ENCODE measurements at places on chromosomes 4 and X.

DNA sequence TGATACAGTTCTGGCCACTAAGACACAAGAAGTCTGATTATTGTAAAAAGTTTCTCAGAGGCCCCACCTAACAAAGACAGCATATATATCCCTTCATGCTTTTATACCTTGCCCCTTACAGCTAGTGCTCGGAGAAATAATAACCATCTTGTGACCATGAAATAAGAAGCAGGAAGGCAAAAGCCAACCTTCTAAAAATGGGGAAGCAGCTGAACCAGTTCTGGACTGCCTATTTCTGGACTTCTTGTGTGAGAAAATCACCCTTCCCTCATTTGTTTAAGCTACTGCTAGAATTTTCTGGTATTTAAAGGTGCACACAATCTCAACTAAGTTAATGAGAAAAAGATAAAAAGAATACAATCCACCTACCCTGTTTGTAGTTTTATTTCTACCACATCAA lies 87.5 kb downstream of the CNOT6L start:
- DNase-seq = no peak

DNA sequence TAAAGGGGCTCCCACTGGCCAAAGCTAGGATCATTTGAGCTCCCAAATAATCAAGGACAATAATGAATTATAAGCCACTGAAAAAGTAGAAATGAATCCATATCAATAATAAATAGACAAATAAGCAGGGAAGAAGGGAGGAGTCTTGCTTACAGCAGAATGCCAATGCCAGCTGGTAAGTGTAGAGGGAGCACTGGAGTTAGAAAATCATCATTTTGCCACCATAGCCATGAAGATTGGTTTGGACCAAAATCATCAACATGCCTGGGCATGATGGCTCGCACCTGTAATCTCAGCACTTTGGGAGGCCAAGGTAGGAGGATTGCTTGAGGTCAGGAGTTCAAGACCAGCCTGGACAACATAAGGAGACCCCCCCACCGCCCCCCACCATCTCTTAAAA lies 20.4 kb upstream of the SH3KBP1 start:
- DNase-seq = no peak

DNA sequence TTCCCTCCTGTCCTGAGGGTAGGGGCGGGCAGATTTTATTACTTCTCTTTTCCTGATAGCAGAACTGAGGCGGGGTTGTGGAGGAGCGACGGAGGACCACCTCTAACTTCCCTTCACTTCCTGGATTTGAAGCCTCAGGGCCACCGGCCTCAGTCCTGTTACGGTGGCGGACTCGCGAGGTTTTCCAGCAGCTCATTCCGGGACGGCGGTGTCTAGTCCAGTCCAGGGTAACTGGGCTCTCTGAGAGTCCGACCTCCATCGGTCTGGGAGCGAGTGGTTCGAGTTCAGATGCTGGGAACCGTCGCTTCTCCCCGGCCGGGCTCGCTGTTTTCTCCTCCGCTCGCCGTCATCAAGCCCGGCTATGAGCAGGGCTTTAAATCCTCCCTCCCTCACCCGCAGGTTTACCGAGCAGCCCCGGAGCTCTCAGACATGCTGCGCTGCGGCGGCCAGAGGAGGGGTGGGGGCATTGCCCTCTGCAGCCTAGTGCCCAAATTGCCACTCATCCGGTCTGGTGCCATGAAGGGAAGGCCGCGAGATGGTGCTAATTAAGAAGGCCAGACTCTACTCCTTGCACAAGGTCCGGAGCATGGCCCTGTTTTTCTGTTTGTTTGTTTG lies 23.3 kb downstream of the HAND2 start:
- DNase-seq = no peak

GRCh38 chr4:39706741-39707511 lies 9.0 kb downstream of the UBE2K start:
- DNase-seq = no peak

GRCh38 chr4:116343809-116344208 lies 741.6 kb downstream of the TRAM1L1 start:
- no peak for DNase-seq

GRCh38 chrX:24283127-24283794 lies 30.6 kb downstream of the SUPT20HL2 start:
- no peak for DNase-seq

DNA sequence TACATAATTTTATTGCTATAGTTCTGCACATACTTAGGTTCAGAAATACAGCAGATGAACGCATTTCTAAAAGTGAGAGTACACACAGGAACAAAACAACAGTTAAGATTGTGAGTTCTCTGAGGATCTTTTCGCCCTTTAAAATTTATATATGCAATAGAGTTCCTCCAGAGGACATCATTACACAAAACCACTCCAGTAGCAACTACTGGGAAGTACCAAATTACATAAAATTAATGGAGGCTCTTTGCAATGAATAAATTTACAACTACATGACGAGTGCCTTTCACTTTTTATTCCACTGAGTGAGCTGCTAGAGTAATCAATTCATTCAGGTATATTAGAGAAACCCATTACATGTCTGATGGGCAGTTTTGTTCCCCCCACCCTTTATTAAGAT lies 107.2 kb downstream of the PPP3CA start:
- DNase-seq = no peak

GRCh38 chr4:54687887-54688841 lies 30.4 kb downstream of the KIT start:
- DNase-seq = no peak

DNA sequence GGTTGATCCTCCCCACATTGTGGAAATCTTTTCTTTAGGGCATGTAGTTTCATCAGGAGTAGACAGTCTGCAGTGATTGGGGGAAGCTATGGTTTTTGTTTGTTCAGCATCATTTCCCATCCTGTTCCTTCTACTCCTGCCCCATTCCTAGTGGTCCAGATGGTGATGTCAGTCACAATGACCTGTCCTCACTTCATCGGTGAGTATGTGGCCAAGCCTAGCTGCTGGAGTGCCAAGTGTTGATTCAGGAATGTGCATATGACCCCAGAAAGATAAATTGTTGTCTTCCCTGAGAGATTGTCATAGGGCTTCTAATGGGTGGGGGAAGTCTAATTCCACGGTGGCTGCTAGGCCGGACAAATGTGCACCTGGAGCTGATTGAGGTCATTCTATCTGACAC lies 130.6 kb upstream of the FAT1 start:
- DNase-seq = no peak

DNA sequence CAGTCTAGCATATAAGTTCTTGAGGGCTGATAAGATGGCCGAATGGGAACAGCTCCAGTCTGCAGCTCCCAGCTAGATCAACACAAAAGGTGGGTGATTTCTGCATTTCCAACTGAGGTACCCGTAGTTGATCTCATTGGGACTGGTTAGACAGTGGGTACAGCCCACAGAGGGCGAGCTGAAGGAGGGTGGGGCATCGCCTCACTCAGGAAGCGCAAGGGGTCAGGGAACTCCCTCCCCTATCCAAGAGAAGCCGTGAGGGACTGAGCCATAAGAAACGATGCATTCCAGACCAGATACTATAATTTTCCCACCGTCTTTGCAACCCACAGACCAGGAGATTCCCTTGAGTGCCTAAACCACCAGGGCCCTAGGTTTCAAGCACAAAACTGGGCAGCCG lies 109.0 kb downstream of the RPS6KA6 start:
- no peak for DNase-seq

DNA sequence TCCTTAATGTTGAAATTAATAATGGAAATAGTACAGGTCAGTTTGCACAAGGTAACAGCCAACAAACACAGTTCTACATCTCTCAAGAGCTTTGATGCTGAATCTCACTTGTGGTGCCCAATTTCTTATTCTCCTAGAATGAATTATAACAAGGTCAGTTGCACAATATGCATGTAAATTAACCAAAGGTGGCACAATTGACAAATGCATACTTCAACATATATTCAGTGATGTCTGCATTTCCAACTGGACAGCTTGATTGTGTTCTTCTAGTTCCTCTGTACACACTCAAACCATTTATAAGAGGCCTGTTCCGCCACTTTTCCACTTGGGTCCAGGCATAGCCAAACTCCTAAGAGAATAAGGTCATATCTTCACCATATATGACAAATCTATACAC lies 210.3 kb upstream of the EPHA5 start:
- no peak for DNase-seq

DNA sequence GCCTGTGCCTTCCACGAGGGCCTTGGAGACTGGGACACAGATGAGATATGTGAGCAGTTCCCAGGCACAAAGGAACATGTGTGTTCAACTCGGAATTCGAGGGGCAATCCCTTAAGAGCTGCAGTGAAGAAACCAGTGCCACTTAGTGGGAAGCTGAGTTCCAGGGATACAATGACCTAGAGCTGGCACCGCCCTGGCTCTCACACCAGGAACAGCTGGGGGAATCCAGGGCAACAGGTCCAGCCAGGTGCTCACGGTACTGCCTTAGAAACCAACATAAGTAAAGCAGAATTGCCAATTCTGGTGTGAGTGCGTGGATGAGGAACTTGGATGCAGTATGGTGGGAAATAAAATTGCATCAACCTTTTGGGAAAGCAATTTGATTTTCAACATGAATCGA lies 122.9 kb downstream of the AFAP1 start:
- no peak for DNase-seq

GRCh38 chrX:72280321-72280845 lies 3.3 kb upstream of the RPS4X start:
- DNase-seq = no peak

DNA sequence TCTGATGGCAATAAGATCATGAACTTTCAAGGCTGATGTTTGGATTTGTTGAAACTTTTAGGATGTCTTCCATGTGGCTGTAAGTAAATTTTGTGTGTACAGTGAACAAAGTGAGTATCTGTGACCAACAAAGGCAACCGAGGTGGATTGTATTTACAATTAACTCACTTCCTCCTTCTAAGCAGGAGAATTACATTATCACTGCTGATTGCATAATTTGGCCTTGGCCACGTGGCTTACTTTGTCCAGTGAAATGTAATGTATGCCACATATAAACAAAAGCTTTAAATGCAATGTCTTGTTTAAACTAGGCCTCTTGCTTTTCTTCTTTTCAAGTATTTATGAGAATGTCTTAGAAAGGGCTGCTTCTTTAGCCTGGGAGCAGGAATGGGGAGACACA lies 66.3 kb upstream of the MAD2L1 start:
- DNase-seq = no peak

DNA sequence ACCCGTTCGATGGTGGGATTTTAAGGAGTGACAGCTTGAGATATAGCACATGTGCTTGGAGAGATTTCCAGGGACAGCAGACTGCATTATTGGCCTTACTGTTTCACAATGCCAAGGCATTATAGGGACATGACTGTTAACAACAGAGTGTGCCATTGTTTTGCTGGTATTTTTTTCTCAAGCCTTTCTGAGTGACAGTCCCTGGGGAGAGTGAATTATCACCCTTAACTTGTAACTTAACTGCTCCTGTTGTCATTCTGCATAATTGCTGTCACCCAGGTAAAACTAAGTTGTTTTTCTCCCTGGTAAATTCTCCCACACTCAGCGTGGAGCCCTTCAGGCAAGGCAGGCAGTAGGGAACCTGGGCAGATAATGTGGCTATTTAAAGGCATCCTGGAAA lies 989.2 kb upstream of the LCORL start:
- no peak for DNase-seq

DNA sequence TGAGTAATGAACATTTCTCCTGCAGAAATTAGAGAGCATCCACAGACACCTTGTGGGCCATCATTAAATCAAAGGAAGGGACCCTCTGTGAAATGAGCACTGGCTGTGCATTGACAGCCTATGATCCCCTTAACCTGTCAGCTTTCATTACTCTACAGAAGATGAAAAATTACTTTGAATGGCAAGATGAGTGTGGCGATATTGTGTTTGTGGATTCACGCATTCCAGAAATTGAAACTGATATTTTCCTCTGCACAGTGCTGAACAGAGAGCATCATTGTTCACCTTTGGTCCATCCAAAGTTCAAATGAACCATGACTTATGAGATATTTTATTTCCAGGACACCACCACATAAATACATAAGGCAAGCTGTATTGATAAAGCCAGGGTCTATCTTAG lies 374.8 kb upstream of the ANXA10 start:
- DNase-seq = no peak

DNA sequence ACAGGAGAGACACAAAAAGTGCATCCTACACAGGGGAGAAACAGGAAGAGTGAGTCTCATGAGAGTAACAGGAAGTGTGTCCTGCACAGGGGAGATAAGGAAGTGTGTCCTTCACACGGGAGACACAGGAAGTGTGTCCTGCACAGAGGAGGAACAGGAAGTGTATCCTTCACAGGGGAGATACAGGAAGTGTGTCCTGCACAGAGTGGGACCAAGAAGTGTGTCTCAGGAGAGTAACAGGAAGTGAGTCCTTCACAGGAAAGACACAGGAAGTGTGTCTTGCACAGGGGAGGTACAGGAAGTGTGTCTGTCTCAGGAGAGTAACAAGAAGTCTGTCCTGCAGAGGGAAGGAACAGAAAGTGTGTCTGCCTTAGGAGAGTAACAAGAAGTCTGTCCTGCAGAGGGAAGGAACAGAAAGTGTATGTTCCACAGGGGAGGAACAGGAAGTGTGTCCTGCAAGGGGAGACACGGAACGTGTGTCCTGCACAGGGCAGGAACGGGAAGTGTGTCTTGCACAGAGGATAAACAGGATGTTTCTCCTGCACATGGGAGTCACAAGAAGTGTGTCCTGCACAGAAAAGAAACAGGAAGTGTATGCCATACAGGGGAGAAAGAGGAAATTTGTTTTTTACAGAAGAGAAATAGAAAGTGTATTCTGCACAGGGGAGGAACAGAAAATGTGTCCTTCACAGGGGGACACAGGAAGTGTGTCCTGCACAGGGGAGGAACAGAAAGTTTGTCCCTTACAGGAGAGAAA lies 102.0 kb downstream of the ARSF start:
- no peak for DNase-seq

- no peak for DNase-seq
Measured at GRCh38 chr4:5020341-5020740, 1.1 kb upstream of the CYTL1 start.

DNA sequence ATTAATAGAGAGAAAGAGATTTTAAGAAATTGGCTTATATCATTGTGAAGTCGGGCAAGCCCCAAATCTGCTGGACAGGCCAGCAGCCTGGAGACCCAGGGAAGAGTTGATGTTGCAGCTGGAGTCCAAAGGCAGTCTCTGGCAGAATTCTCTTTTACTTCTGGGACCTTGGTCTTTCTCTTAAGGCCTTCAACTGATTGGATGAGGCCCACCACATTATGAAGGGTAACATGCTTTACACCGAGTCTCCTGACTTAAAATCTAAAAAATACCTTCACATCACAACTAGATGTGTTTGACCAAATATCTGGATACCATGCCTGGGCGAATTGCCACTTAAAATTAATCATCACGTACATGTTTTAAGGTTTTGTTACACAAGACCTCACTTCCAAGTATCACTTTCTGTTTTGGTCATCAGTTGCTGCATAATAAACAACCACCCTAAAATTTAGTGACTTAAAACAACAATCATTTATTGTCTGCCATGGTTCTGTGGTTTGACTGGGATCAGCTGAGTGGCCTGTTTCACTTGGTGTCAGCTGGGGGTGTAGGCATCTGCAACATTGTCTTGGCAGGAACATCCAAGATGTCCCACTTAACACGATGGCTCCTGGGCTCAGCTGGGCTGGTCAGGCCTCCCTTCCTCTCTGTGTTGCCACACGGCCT lies 3.4 kb downstream of the CD38 start:
- no peak for DNase-seq
